ENCODE measurements at places on chromosomes 1 and 21.

DNA sequence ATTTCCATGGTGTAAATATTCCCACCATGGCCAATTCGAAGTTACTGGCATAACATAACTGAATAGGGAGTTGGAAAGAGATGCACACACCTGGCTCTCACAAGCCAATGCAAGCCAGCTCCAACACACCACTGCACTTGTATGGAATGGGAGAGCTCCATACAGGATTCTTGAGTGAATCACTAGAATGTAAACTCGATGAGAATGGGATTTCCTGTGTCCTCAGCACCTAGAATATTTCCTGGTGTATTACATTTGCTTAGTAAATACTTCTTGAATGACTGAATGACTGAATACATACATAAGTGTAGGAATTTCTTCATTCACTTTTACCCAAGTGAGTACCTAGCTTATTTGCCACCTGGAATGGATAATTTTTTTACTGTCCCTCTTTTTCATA lies 16.2 kb upstream of the PPIE start:
- no peak for ATAC-seq

DNA sequence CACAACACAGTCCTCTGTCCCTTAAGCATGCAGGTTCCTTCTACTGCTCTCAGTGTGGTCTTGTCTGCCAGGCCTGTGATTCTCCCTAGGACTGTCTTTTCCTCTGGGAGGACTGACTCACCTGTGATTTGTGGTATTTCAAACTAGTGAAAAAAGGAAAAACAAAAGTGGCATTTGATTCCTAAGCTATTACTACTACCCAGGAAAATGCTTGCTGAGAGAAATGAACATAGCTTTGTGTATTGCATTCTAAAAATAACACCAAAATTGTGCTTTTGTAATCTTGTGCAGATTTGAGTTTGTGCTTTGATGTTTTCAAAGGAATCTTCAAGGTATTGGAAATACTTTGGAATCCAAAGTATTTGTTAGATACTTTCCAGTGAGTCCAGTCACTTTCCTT lies 57.0 kb downstream of the GPR161 start:
- ATAC-seq = no peak

DNA sequence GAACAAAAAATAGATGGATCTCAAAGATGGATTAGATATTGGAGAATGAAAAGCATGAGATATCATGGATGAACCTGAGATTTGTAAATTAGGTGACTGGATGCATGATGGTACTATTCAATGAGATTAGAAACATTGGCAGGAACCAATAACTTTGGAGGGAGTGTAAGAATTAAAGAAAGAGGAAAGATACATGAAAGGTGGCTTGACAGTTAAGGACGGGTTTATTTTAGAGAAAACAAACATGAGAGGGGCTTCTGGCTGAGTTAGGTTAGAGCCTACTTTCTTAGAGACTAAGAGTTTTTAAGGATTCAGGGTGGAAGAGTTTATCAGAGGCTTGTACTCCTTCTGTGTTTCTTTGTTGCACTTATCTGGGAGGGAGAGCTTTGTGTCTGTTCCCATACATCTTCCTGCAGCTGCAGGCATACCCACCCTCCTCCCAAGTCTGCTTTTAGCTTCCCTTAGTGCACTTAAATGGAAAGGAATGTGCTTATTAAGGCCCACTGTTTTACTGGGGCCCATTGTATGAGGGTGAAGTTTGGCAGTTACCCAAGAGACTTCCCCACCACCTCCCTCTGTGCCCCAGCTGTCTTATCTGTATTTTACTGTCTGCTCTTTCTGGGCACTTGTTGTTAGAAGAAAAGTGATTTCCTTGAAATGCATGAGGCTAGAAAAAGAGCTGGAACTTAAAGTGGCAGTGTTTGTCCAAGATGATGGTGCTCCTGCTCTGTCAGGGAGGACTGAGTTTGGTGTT lies 26.1 kb upstream of the CR2 start:
- no peak for ATAC-seq

DNA sequence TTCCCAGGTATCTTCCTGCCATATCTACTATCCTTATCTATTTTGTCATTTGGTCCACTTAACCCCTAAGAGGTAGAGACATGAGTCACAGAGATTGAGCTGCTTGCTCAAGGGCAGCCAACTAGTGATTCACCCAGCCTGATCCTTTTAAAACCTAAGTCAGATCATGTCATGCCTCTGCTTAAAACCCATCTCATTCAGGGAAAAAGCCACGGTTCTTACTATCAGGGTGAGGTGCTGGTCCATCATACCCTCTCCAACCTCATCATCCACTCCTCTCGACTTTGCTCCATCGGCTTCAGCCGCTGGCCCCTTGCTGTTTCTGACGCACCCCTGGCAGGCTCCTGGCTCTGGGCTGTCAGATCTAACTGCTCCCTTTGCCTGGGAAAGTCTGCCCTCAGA lies 14.4 kb upstream of the PPP1R15B start:
- no peak for ATAC-seq

GRCh38 chr1:161260376-161261260 lies 2.1 kb downstream of the PCP4L1 start:
- ATAC-seq = no peak

Measured in stimulated activated memory B cell treated with anti-CD40 and anti-IgM and Interleukin-4, amounts not matched to agents 10 μg/mL and 1 μg/mL and 100 μg/mL, for 72 hours (primary cell).